ENCODE measurements at places on chromosomes 4 and X.

DNA sequence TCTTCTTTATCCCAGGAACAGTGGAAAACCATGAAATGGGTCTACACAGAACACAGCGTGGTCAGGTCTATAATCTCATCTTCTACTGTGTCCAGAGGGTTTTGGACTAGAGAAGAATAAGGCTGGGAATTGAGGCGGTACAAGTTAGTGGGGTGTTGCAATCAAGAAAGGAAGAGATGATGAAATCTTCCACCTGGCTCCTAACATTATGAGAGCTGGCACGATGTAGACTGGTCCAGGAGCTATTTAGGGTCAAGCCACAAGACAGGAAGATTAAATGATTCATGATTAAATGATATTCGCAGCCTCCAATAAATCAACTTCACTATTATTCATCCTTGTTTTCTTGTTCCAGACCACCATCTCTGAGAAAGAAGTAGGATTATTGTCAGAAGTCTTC lies 88.0 kb downstream of the ARSF start:
- no peak for DNase-seq

DNA sequence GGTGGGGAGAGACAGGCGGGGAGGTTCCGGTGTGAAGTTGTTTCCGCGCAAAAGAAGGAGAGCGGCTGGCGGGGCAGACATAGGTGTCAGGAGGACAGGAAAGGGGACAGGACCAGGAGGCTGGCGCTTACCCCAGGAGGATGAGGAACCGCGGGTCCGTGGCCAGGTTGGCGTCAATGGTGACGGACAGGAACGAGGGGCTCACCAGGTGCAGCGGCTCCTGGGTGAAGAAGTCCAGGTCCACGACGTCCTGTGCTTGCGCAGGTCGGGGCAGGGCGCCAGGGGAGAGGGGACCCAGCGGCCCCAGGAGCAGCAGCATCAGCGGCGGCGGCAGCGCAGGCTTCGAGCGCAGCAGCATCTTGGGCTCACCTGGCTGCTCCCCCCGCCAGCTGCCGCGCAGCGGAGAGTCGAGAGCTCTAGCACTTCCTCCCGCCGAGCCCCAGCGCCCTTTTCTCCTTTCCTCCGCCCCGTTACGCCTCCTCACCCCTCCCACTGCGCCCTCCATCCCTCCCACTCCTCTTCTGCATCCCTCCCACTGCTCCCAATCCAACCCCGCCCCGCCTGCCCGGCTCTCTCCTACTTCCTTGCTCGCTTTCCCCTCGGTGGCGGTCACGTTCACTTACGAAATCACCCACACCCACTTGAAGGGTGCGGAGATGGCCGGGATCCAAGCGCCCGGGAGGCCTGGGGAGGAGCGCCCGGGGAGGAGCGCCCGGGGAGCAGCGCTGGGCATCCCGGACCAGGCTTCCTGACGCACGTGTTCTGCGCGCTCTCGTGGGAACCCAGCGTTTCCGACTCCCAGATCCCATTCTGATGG lies at the start of gene HPSE:
Gene HPSE, minus strand, starts transcription at position 424 of the 817 bp plus-strand sequence. Its CDS starts 66 bp downstream, at position 358.
- peak; percentile 92 for DNase-seq

GRCh38 chr4:110198049-110198434 lies 373 bp downstream of the ELOVL6 start:
- DNase-seq = peak; percentile 65

DNA sequence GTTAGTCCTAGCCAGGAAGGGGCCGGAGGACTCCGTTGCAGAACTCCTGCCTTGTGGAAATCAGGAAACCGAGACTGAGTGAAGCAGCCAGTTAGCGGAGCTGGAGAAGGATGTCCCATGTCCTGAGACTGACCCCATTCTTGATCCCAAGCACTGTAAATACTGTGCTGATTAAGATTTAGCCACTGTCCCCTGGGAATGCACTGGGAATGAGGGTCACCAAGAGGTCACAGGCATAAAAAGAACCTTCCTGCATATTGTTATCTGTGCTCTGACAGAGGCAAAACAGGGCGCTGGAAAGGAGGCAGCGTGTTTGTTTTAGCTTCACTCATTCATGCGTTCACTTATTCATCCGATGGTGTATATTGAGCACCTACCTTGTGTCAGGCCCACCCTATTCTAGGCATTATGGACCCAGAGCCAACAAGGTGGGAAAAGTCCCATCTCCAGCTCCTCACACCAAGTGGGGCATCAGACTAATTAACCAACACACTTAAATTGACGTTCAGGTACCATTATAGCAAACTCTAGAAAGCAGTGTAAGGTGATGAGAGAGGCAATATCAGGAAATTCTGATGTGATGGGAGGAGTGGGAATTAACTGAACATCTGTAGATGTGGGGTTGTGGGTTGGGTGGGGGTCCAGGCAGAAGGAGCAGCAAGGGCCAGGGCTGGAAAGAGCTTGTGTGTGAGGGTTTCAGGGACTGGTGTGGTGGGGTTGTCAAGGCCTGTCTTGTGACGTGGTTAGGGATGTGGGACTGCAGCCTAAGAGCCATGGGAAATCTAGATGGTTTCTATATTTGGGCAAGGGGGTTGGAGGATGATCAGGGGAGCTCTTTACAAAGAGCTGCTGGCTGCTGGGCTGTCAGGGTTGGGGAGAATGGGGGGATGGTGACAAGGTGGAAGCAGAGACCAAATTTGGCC lies 10.6 kb upstream of the SLC2A9 start:
- no peak for DNase-seq

GRCh38 chr4:130183096-130183495 lies 1087.1 kb downstream of the C4orf33 start:
- DNase-seq = no peak

DNA sequence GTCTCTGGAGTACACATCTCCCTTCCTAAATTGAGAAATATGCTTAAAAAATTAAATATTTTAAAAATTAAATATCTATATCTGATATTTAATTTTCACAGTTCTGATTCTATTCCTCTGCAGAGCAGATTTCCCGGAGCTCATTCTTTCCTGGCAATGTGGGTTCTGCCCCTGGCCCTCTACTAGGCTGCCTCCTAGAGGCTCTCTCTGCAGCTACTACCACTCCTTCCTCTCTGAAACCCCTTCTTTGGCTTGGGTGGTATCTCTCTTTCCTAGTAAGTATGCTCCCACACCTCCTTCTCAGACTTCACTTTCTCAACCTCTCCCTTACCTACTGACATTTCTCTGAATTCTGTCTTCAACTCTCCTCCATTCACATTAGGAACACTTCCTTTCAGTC lies 45.3 kb downstream of the RPGR start:
- DNase-seq = peak; percentile 8

GRCh38 chr4:141636082-141636770 lies at the start of gene IL15:
IL15 (plus strand) TSS chr4:141636583; CDS start chr4:141719465, 82,882 bp downstream.
- peak; percentile 85 for DNase-seq

DNA sequence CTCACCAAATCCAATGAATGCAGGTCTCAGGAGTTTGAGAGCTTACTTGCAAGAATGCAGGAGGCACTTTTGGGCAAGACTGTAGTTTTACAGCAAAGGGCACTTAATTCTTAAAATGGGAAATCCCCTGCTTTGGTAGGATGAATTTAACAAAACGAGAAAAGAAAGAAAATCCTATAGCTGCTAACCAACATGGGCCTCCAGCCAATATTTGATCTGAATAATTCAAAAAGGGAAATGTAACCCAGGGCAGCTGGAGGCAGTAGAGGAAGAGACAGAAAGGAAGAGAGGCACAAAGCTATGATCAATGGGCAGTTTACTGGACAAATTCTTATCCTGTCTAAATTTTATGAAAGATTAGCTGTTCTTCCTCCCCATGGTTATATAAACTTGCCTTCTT lies 142.3 kb downstream of the SH3KBP1 start:
- DNase-seq = no peak

- peak; percentile 4 for DNase-seq
These were observed 793.9 kb downstream of the ADGRL3 start for GRCh38 chr4:61994036-61994435.

- no peak for DNase-seq
These were observed 50.8 kb downstream of the ANAPC10 start for GRCh38 chr4:145047151-145047550.

DNA sequence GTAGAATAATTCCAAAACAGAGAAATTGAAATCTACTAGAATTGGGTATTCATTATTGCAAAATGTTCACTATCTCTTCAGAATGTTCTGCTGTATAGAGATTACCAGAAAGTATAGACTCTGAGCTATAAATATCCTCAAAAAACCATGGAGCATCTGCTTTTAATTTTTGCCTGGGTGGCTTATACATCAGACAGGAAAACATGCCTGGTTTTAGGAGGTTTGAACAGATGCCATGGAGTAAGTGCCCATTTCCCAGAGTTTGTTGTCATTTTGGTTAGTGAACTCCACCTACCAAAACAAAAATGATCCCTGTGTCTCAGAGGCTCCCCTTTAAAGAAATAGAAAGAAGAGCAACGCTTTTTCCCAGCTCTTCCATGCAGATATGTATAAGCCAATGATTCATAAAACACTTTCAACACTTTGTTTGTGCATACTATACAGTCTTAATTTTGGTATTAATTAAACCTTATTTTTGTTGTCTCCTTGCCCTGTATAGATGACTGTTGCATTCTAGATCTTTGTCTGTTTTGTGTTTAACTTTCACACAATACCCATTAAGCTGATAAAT lies 68.7 kb downstream of the MEPE start:
- no peak for DNase-seq

- DNase-seq = no peak
These were observed 35.7 kb downstream of the DIPK2B start for GRCh38 chrX:45164995-45165394.

DNA sequence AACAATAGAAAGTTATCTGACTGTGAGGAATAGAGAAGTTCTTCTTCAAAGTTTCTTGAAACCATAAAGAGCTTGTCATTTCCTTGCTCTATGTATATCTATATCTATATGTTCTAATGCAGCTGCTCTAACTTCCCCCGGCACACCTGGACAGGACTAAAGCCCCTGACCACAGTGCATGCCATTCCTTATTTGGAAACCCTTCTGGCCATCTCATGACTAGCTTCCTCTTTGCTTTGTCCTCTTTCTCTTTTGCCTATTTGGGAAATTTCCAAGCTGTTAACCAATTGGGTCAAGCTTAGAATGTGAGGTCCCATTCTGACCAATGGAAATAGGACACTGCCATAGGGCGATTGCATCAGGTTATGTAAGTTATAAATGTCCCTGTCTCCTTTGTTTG lies 1481.1 kb downstream of the STIM2 start:
- DNase-seq = no peak

DNA sequence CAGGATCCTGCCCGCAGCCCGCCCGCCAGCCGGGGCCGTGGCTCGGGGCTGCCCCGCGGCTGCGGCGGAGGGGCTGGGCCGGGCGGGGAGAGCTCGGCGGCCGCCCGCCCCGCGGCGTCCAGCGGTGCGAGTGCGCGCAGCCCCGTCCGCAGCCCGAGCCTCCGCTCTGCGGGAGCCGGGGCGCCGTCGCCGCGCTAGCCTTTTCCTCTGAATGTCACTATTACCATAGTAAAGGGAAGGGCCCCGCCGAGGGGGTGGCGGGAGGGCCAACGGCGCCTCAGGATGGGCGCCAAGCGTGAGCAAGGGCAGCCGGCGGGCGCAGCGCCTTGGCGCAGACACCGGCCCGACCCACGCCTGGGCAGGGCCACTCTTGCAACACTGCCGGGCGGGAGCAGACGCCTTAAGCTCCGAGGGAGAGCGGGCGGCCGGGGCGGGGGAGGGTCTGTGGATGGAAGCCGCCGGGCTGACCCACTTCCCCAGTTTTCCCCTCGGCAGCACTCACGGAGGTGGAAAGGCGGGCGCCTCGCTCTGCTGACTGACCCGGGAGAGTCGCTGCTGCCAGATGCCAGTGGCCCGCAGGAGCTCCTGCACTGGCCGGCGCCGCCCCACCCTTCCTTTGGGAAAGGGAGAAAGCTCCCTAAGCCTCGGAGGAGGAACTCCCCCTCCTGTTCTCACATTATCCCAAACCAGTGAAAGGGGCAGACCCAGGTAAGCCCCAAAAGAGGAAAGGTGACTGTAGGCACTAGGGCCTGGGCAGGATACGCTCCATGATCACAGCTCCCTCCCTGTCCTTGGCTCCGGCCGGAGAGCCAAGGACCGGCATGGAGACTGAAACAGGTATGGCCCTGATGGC lies 329.4 kb downstream of the HNRNPD start:
- DNase-seq = peak; percentile 77

DNA sequence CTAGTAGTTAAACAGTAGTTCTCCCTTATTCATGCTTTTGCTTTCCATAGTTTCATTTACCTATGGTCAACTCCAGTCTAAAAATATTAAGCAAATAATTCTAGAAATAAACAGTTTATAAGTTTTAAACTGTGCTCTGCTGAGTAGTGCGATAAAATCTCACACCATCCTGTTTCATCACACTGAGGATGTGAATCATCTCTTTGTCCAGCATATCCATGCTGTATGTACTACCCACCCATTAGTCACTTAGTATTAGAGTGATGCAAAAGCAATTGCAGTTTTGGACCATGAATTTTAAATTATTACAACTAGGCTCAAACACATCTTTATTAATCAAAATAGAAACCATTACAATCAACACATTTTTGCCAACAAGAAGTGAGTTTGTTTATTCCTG lies 187.4 kb downstream of the TEX13C start:
- DNase-seq = no peak

GRCh38 chr4:178068136-178068535 lies 625.9 kb upstream of the AGA start:
- DNase-seq = peak; percentile 84

DNA sequence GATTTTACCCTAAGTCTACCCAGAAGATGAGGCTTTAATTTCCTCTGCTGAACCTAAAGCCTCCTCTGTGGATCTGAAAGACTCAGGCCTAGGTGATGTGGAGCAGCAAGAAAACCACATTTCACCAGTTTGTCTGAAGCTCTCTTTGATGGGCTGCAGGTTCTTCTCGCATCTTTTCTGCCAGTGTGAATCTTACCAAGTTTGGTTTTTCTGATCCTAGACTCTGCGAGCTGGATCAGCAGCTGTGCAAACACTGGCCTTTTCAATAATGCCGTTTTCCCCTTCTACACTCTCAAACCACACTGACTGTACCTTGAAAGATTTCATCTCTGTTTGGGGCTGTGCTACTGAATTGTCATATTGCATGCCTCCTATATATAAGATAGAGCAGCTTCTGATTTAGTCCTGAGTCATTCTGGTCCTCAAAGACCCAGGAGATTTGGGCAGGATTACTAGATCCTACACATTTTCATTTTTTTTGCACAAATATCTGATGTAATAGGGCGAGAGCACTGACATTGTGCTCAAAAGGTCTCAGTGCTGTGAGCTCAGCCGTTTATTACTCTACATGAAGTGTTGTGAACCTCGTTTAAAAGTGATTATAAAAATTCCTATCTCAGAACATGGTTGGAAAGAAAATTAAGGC lies 133.6 kb upstream of the FAM9C start:
- peak; percentile 52 for DNase-seq

DNA sequence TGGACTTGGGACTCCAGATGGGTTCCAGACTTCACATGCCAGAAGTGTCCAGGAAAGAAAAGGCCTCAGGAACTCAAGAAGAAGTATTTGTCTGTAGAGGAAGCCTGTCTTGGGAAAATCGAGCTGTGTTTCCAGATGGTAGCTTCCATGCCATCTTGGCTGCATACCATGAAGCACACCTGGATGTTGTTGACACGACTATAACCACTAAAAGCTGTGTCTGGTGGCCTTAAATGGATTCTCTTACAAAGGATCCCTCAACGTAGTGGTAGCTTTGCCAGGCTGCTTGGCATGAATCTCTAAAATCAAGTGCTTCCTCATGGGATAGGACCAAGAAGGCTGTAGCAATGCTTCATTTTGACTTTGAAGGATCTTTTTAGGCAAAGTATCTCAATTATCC lies 313.4 kb upstream of the BOD1L1 start:
- DNase-seq = peak; percentile 24
